ENCODE measurements at places on chromosomes 5 and 9. TPM values are rescaled to one million over a fixed set of nuclear protein-coding genes. Genes with fewer than 3 reads are reported as not detected.

CNTNAP3B gene
- 0.78 TPM for total RNA-seq

KCTD16 gene
- total RNA-seq = 0.12 TPM

GHR gene
- under 0.01 TPM for total RNA-seq

SEMA6A gene
- 0.12 TPM for total RNA-seq

PHF24 gene
- total RNA-seq = not detected

SPINK6 gene
- not detected for total RNA-seq

NIPAL4 gene
- 0.10 TPM for total RNA-seq

SLC45A2 gene
- total RNA-seq = 2.0 TPM

DPYSL3 gene
- 191 TPM for total RNA-seq

ZFP2 gene
- not detected for total RNA-seq

CD14 gene
- total RNA-seq = 0.96 TPM

NKD2 gene
- total RNA-seq = 24.6 TPM

MEIKIN gene
- not detected for total RNA-seq

CDH6 gene
- total RNA-seq = 0.12 TPM

THBS4 gene
- total RNA-seq = under 0.01 TPM

INPP5E gene
- total RNA-seq = 3.8 TPM

TRPM3 gene
- 0.10 TPM for total RNA-seq

CYLC2 gene
- not detected for total RNA-seq

SLCO6A1 gene
- 0.60 TPM for total RNA-seq

SLC36A2 gene
- total RNA-seq = not detected

WDR31 gene
- 0.39 TPM for total RNA-seq

TMEM174 gene
- not detected for total RNA-seq

N4BP3 gene
- 0.12 TPM for total RNA-seq

SPINK7 gene
- not detected for total RNA-seq

TSC1 gene
- total RNA-seq = 20.7 TPM

HRCT1 gene
- not detected for total RNA-seq

IFNA2 gene
- not detected for total RNA-seq

SPINK4 gene
- total RNA-seq = not detected

CFAP157 gene
- not detected for total RNA-seq

TSSK1B gene
- not detected for total RNA-seq

LHX6 gene
- under 0.01 TPM for total RNA-seq

SPINK9 gene
- total RNA-seq = not detected

TAF11L14 gene
- total RNA-seq = not detected

EIF4EBP3 gene
- total RNA-seq = not detected

CLIC3 gene
- total RNA-seq = 1.7 TPM

FBN2 gene
- 0.59 TPM for total RNA-seq

RGS7BP gene
- total RNA-seq = not detected

RNF208 gene
- total RNA-seq = not detected

KCNIP1 gene
- total RNA-seq = not detected

COL15A1 gene
- total RNA-seq = 20.2 TPM

CDKN2B-AS1 gene
- 7.0 TPM for total RNA-seq

RNF180 gene
- total RNA-seq = under 0.01 TPM

TRIM41 gene
- 5.9 TPM for total RNA-seq

CD72 gene
- total RNA-seq = 0.10 TPM

PCDHA12 gene
- not detected for total RNA-seq

All from RPMI7951 (cell line).